Stimulated activated CD8-positive, alpha-beta memory T cell treated with anti-CD3 and anti-CD28 coated beads, Interleukin-7, amount 100 ng/mL, for 1 hour (primary cell): ENCODE measurements at places on chromosomes 6 and 20.

- no peak for DNase-seq
Observed at GRCh38 chr6:113505084-113505699, 352.0 kb upstream of the MARCKS start.

DNA sequence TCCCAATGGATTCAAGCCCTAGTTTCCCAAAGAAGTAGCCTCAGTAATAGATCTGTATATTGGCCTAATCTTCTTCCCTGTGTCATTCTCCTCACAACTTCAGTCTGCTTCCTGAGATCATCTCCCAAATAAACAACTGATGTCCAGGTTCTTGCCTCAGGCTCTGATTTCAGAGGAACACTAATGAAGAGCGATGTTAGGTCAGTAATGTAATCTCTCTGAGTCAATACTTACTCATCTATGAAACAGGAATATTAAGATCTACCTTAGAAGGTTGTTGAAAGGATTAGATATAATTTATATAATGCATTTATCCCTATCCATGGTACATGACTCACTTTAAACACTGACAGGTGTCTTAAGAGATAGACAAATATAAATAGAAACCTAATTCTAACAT is 246.0 kb upstream of the FLRT3 start:
- no peak for DNase-seq

- DNase-seq: no peak
Observed at GRCh38 chr6:100877851-100878250, 3.3 kb downstream of the ASCC3 start.

DNA sequence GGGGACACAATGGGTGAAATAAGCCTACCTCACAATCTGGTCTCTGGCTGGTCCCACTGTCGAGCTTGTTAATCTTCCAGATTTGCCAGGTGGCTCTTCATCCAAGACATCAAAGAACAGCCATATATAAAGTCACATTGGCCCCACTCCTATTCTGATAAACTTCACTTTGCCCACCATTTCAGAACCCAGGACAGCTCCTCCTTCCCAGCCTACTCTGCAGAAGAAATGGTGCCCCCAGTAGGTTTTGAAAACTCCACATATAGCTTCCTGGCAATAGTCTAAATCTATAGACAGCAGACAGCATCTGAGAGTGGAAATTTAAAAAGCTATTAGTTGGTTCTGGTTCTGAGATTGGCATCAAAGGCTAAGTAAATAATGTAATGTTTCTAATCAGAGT is 143.1 kb upstream of the PCSK2 start:
- DNase-seq: no peak

- no peak for DNase-seq
Observed at GRCh38 chr20:34315236-34315635, 12.1 kb upstream of the AHCY start.

DNA sequence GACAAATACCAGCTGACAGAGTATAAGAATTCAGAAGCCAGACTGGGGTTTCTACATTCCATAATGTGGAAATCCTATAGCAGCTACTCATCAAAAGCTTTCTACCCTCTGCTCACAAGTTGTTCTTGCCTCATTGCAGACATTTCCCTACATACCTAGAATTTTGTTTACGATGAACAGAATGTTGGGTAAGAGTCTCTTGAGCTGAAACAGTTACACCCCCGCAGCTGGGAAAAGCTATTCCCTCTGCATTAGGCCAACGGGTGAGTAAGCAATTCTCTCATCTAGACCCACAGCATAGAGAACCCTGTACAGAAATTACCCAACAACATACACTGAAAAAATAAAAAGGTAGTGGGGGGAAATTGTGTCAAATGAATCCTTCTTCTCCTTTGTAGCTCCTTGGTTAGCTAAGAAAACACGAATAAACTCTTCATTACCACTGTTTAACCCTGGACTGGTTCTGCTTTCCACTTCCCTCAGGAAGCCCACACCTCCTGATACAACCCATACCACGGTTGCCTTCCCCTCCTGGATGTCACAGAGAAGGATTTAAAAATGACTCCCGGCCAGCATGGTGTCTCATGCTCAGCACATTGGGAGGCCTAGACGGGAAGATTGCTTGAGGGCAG is 215.0 kb upstream of the SHLD1 start:
- DNase-seq: no peak

DNA sequence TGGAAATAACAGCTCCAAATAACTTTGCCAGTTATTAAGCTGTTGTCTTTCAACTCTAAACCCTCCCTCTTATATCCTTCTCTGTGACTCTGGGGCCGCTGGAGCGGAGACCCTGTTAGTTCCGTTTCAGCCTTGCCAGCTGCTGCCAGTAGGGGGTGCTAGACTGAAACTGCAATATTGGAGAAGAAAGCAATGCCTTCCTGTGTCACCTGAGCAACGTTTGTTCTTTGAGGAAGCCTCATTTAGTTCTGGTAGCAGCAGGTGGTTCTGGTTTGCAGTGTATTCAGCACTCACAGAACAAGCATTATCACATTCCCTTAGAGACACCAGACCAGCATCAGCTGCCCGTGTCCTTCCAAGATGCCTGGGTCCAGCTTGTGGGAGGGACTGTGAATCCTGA is 22.9 kb upstream of the JAG1 start:
- DNase-seq: no peak

DNA sequence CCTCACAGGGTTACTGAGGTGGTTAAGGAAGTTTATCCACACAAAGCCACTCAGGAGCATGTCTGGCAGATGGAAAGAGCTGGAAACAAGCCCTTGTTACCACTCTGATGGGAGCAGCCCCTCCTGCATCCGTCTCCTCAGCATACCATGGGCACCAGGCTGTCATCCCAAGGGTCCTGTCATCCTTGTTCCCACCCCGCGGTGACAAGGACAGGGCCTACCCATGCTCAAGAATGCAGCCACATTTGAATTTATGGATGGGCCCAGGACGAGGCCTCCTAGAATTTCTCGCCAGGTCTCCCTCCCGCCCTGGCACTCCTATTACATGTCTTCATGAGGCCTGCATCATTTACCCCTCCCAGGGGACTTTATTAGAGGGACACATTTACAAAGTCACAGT is 60.0 kb downstream of the NPEPL1 start:
- no peak for DNase-seq

GRCh38 chr6:21264288-21265033 is 329.1 kb upstream of the SOX4 start:
- DNase-seq: no peak

DNA sequence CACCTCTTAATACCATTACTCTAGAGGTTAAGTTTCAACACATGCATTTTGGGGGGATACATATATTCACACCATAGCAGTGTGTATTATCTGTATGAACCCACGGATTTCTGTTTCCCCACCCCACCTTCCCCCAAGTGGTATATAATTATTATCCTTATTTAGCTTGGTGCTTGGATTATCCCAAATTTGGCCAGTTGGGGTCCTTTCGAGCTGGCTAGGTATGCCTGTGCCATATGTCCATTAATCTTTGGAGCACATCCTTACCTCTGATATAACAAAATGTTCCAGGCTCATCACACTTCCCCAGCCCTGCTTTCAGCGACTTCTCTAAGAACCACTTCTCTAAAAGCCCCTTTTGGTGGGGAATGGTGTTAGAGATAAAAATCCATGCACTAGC is 118.7 kb upstream of the MLIP start:
- no peak for DNase-seq

DNA sequence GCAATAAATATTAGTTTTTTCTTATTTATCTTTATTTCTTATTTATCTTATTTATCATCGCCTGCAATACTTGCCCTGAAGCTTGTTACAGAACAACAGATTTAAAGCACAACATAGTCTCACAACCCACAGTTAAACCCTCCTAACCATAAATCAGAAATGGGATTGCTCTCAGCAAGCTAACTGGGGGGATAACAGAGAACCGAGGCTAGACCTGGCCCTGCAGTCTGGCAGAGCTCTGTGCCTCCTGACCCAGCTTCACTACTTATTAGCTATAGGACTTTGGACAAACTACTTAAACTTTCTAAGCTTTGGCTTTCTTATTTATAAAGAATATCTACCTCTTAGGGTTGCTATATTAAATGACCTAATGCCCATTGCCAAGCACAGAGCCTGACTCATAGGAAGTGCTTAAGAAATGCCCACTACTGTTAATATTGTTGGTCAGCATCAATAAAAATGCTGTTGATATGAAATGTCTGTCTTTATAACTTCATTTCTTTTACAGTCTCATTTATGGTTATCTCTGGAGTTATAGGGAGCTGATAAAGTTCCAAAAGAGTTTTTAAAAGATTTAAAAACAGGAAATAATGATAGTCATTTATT is 87.9 kb upstream of the BEND6 start:
- DNase-seq: no peak

DNA sequence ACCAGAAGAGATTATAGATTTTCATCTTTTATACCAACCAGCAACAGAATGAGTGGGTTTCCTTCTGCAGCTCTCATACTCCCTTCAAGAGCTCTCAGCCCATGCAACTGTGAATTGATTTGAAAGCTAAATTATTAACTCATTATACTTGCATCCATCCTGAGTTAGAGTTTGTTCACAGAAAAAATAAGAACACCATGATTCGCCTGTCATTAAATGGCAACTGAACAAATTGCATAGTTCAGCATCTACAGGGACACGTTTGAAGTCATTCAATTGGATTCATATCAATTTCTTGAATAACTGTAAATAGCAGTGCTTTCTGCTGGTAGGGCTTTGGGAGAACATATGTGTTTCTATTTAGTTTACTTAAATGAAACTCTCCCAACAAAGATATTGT is 65.7 kb downstream of the NKAIN2 start:
- no peak for DNase-seq

- DNase-seq: no peak
Observed at GRCh38 chr6:131210469-131210868, 75.2 kb downstream of the AKAP7 start.

DNA sequence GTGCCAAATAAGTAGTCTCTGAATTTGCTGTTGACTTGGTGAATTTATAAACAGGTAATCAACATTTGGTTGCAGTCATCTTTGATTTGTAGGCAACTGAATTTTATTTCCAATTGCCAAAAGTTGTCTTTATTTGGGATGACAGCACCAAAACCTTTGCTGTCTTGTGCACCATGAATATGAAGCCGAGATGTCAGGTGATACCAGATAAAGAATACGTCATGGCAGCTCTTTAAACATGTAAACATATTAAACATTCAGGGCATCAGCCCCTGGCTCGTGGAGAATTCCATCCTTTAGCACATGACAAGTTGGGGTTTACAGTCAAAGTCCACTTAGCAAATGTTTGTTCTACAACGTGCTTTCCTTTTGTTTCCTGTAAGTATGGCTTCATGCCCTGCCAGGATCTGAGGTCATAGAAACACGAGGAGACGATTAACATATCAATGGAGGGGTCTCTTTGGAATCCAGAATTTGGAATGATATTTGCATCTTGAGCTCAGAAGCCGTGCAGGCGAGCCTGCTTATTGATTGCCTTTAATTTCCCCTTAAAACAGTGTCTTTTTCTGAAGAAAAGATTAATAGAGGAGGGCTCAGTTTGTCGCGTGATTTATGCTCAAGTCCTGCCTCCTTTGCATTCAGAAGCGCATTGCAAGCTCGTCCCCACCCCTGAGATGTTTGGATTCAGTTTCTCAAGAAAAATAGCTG is 170.2 kb upstream of the ZNF217 start:
- no peak for DNase-seq

DNA sequence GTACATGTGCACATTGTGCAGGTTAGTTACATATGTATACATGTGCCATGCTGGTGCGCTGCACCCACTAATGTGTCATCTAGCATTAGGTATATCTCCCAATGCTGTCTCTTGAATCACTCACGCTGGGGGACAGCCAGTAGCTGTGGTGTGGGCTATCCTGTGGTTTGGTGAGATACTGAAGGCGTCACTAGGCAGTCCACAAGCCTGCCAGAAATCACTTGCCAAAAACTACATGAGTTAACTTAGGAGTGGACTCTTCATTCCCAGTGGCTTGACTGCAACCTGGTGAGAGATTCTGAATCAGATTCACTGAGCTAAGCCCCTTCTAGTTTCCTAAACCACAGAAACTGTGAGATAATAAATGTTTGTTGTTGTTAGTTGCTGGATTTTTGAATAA is 191.3 kb downstream of the TSHZ2 start:
- DNase-seq: no peak

DNA sequence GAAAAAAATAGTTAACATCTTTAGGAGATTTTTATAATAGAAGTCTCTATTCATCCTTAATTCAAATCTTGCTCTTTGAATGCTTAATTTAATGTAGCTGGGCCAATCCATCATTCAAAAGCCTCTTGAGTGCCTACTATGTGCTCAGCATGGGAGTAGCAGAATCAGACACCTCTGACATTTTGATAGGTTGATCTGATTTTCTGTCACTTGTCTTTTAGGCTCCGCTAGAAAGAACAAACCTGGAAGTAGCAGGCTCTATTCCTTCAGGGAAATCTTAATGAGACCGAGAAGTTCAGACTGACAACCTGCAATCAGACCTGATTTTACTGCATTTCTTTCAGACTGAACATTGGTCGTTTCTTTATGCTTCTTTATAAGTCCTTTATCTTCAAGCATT is 588.6 kb upstream of the MANEA start:
- no peak for DNase-seq

DNA sequence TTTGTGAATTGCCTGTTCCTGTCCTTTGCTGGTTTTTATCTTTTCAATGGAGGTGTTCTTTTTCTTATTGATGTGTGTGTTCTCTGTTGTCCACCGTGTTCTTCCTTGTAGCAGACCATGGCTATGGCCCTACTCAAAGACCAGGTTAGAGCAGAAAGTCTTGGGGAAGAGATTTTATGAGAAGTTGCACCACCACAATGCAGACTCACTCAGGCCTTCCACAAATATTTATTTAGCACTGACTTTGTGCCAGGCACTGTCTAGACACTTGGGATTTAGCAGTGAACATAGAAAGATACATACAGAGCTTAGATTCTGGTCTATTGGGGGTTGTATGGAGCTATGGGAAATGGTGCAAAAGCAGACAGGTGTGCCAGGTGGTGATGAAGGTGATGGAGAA is 98.8 kb downstream of the DTD1 start:
- no peak for DNase-seq

- no peak for DNase-seq
Observed at GRCh38 chr6:113103634-113104361, 753.3 kb upstream of the MARCKS start.

GRCh38 chr20:10521836-10522235 is 86.7 kb downstream of the SLX4IP start:
- no peak for DNase-seq

DNA sequence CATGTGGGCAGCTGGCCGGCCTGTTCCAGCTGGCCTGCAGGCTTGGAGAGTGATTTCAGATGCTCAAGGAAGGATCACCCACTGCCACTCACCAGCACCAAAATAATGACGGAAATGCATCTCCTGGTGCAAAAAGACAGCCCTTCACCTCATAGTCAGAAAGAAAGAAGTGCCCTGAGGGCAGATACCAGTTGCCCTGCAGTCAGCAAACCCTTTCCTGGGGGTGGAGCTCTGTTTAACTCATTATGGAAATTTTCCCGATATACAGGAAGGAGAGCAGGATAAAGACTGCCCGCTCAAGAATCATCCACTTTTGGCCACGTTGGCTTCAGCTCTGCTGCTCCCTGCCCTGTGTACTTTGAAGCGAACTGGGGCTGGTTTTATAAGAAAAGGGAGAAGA is 127.9 kb downstream of the GRM4 start:
- no peak for DNase-seq

GRCh38 chr6:85298553-85298952 is 151.3 kb upstream of the NT5E start:
- no peak for DNase-seq

GRCh38 chr6:159313018-159313417 is 143.8 kb downstream of the FNDC1 start:
- DNase-seq: no peak

GRCh38 chr6:48564036-48564820 is 453.2 kb upstream of the PTCHD4 start:
- no peak for DNase-seq

GRCh38 chr6:107564589-107564951 is 74.7 kb downstream of the SOBP start:
- no peak for DNase-seq
